MV-4-11 (cell line): ENCODE measurements at places on chromosomes 12 and 14.
A peak's percentile ranks its signal among the peaks of the same experiment; 100 is the strongest.

- DNase-seq: no peak
These were observed 15.4 kb downstream of the SPTB start for GRCh38 chr14:64864258-64864657.

DNA sequence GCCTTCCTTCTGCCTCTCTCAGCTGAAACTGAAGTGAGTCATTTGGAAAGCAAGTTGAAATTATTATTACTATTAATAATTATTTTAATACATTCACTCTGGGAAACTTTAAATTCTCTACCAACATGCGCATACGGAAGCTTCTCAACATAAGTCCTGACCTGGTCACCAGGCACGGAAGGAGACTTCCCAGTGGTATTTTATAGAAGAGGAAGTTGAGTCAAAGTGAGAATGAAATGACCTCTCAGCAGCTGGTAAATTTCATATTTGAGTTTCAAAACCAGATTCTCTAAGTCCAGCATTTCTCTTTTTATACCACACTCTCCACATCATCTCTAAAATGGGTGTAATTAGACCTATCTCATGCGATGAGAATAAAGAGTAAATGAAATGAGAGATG, 747.4 kb downstream of the VRK1 start:
- peak; percentile 94 for DNase-seq

DNA sequence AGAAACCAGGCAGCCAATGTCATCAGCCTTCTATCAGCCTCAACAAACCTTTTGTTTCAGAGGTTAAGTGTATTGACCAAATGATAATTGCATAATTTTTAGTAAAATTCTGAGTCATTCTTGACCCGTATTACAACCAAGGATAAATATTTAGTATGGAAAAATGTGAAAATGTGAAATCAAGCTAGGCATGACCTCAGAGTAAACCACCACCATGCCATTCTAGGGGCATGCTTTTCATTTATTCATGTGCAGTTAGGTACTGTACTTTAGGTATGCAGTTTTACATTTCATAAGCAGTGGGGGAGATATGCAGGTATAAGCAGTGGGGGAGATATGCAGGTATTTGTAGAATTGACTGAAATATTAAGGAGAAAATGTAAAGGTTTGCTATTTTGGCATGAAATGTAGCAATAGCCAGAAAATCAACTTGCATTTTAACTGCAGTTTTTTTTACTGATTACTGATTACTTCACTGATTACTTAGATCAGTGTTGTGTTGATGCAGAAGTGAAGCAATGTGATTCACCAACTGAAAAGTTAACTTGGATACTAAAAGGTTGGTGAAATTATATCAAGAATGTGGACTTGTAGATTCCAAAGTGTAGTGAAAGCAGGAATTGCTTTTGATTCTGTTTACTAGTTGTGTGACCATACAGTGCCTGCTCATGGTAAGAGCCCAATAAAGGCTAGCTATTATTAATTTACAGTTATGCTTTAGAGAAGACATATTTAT, 184.2 kb downstream of the ESR2 start:
- DNase-seq: no peak

GRCh38 chr12:78359520-78359919, 505.1 kb upstream of the SYT1 start:
- DNase-seq: no peak

GRCh38 chr14:76205708-76206107, 54.0 kb downstream of the GPATCH2L start:
- DNase-seq: no peak

DNA sequence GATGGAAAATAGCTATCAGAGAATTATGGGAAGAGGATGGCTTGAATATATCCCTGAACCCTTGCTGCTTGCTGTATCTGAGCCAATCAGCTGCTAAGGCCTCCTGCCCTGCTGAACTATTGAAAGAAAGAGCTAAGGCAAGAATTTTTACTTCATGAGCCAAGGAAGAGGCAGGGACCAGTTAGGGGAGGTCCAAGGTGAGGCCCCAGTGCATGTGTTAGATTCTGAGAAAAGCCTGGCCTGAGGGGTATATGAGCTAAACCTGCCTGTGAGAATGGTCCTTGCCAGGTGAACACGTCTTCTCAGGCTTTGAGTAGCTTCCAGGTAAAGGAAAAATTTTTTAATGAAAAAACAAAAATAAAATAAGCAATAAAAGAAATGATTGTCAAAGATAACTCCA, 218.0 kb downstream of the SYT1 start:
- no peak for DNase-seq

DNA sequence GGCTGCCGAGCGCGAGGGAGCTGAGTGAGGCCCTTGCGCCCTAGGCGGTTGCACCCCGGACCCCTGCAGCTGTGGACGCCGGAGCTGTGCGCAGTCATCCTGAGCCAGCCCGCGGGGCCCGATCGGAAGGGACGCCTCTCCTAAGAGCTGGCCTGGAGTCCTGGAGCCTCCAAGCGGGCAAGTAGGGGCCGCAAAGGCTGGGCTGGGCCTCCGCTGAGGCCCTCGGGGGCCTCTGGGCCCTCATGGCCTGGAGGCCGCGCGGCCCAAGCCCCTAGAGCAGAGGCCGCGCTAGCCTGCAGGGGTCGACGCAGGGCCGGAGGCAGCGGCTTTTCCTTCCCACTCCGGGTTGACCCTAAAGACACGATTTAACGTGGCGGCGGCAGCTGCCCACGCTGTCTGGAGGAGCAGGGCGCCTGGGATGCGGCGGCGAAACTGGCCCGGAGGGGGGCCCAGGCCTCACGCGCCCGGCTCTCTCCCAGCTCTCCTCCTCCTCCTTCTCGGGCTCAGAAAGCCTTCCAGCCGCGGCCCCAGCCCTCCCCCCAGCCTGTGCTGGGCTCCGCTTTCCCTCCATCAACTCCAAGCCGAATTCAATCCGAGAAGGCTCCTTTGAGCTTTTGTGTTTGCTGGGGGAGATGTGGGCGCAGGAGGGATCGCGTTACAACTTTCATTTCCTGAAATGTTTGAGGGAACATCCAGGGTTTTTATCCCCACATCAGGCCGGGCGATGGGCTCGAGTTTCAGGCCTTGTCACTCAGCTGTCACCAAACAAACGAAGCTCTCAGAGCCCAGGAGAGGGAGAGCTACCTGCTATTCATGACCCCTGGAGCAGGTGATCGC, 11.6 kb downstream of the SIX1 start:
- peak; percentile 37 for DNase-seq

DNA sequence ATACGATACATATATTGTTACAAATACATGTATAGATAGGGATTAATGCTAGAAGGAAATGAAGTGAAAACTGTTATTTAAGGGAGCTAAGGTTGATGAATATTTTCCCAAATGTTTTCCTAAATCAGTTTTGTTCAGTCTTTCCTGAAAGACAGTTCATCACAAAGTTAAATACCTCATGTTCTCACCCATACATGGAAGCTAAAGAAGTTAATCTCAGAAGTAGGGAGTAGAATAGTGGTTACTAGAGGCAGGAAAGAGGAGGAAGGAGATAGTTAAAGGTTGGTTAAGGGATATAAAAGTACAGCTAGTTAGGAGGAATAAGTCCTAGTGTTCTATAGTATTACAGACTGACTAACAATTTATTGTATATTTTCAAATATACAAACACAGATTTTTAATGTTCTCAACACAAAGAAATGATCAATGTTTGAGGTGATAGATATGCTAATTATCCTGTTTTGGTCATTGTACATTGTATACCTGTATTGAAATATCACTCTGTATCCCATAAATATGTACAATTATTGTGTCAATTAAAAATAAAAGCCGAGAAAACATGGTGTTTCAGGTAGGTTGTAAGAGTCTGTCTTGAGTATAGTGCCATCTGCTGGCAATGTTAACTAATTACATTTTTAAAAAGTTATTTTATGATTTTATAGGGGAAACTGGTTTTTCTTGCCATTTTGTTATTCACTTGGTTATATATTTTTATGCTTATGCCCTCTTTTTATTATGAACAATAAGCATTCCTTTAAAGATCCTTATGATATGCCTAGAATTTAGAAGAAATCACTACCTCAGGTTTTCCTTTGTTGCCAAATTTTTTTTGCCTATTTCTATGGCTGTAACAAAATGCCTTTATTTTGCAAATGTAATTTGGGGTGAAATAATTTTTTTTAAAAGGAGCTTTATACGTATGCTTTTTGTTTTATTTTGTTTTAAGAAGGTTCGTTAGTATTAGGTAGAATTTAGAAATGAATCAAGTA, 26.9 kb downstream of the ZDHHC17 start:
- peak; percentile 7 for DNase-seq

DNA sequence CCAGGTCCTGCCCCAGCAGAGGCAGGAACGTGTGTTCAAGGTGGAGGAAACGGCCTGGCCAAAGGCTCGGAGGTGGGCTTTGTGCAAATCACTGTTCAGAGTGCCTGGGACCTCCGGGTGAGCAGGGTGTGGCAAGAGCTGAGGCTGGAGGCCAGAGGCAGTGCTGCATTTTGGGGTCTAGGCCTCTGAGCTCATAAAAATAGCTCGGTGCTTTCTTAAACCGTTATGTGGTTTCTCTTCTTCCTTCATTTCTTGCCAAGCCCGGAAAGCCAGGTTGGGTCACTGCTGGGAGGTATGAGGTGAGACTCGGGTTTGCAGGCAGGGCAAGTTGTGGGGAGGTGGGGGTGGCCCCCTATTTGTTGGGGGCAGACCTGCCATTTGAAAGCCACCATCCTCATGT, 178.8 kb upstream of the MYL2 start:
- DNase-seq: peak; percentile 13

DNA sequence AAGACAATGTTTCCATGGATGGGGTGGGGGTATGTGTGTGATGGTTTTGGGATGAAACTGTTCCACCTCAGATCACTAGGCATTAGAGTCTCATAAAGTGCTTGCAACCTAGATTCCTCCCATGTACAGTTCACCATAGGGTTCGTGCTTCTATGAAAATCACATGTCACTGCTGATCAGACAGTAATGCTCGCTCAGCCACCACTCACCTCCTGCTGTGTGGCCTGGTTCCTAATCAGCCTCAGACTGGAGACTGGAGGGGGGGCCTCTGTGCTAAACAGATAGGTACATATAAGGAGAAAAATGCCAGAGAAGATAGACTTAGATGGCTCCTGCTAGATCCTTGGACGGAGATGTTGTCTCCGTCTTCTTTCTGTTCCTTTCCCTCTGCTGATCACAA, 1296.9 kb upstream of the SEL1L start:
- DNase-seq: no peak

DNA sequence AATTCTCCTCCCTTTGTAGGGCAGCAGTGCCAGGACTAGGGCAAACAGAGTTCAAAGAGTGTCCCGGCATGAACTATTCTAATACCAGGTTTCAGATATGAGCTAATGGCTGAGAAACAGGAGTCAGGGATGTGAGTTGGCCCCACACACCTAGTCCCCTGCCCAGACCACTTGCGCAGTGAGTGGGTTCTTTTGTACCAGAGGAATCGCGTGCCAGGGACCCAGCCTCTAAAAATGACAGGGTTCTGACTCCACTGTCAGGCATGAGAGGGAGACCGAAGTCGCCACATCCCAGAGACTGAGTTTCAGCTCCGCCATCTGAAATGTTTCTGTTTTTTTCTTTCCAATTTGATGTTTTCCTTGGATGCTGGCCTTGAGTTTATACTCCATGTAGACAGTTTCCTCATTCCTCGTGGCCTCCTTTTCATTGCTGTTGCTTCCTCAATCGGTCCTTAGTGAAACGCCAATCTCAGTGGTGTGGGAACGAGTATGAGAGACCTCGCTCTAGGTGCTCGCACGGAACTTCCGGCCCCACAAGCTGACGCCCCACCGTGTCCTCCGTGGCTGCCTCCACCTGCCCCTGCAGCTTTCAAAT, 31.5 kb downstream of the FBXL14 start:
- DNase-seq: no peak

DNA sequence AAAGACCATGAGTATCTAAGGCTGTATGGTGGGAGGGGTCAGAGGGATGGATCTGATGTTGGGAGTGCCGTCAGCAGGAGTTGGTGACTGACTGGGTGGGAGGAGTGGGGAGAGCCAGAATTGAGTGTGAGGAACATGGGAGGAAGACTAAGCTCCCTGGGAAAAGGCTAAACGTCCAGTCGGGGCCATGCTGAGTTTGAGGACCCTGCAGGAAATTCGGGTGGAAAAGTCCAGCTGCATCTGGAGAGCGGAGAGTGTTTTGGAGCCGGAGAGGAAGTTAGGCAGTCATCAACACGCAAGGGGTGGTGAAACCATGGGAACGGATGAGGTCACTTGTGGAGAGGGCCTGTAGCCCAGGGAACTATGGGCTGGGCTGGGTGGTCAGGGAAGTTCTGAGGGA, 60.9 kb downstream of the ELK3 start:
- peak; percentile 66 for DNase-seq

GRCh38 chr14:67358924-67359774, 455 bp downstream of the ATP6V1D start:
- DNase-seq: no peak

- no peak for DNase-seq
These were observed 222.8 kb downstream of the C12orf42 start for GRCh38 chr12:103272949-103273348.

- no peak for DNase-seq
These were observed 1102.8 kb downstream of the BCL11B start for GRCh38 chr14:98169170-98169587.

DNA sequence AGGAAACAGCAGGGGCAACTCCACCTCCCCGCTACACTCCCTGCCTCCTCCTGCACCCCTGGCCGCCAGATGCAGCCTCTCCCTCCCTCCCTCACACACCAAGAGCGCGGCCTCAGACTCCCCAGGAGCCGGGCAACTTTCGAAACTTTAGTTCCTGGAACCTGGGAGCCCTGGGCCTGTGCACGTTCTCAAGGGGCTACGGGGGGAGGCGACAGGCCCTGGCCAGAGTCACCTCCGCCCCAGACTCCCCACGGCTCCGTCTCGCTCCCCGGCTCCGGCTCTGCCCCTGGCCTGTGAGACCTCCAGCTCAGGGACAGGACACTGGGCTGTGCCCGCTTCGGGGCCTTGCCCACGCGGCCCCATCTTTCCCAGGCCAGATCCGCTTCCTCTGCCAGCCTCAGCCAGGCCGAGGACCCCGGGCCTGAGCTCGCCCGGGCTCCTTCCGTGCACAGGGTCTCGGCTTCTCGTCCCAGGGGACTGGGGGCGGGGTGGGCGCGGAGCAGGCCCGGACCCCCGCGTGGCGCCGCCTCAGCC, 5.5 kb downstream of the AMN start:
- peak; percentile 44 for DNase-seq

GRCh38 chr14:51028851-51029754, 65.8 kb downstream of the TRIM9 start:
- no peak for DNase-seq

- DNase-seq: no peak
These were observed 207.6 kb upstream of the PDZRN4 start for GRCh38 chr12:40980427-40980961.

GRCh38 chr12:88424791-88425730, 155.2 kb downstream of the KITLG start:
- no peak for DNase-seq

DNA sequence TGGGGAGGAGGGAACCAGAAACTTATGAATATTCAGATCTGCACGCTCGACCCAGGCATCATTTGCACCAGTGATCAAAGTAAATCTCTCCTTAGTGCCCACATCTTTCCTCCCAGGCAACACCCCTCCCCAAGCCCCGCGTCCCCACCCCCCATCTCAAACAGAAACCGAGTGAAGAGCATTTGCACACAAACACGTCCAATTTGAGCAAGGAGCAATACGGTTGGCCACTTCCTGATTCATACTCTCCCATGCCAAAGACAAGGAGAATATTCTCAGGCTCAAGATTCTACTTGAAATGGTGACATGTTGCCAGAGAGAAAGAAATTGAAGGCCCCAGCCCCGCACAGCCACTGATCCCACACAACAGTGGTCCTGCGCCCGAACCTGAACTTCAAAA, 7.1 kb downstream of the FOXN3 start:
- peak; percentile 46 for DNase-seq

- no peak for DNase-seq
These were observed 39.5 kb downstream of the KIF21A start for GRCh38 chr12:39403376-39403775.

- DNase-seq: no peak
These were observed 73.4 kb upstream of the CLEC14A start for GRCh38 chr14:38329246-38329645.

GRCh38 chr14:61505815-61506809, 184.7 kb downstream of the PRKCH start:
- DNase-seq: no peak
